ENCODE measurements at places on chromosomes 4 and X. TPM values are rescaled to one million over a fixed set of nuclear protein-coding genes. Genes with fewer than 3 reads are reported as not detected.

DDIT4L gene
- polyA plus RNA-seq, result 1.5 TPM

GRCh38 chr4:144316869-144317268, 176.4 kb upstream of the GYPA start:
- DNase-seq, result no peak

GRCh38 chr4:64781737-64782326, 372.6 kb upstream of the TECRL start:
- no peak for DNase-seq

DNA sequence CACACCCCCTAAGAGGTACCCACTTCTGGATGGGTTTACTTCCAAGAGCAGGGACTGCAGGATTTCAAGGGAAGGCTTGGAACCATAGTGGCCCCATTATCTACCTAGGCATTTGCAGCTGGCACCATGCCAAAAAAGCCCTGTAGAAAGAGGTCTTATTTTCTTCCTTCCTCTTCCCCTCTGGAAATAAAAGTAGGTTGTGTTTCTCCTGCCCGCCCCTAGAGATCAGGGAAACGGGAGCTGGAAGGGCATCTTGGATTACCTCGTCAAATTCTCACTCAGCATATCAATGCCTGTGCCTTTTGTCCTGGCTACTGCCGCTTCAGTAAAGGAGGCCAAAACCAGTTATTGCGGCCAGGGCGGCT, 1.6 kb downstream of the SCD5 start:
- DNase-seq, result no peak

DNA sequence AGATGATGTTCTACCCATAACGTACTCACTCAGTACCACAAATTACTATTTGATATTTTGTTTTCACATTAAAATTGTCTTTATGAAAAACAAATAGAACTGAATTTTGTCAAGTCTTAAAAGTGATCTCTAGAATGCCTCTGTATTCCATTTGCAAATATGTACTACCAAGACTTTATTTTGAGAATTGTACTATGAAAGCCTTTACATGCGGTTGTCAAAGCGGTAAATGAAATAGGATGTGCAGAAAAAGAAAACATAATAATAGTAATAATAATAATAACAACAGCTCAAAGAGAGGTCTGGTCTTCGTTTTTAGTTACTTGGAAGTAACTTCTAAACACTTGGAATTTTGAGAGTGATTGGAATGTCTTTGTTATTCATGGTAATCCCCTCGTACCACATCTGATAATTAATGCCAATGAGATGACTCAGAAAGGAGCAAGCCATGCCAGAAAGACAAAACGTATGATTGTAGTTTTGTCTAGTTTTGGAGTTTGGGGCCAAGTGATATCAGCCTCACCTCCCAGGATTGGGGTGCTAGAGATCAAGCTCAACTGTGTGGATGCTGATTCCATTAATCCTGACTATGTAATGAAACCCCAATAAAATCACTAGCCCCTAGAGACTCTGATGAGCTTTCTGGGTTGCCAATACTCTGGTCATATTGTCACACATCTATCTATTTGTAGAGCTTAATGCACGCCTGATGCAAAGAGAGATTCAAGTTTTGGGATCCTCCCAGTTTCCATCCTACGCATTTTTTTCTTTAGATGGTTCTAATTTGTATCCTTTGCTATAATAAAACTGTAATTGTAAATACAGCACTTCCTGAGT, 20.2 kb upstream of the CTSO start:
- no peak for DNase-seq

MAGEA10 gene
- not detected for polyA plus RNA-seq

GRCh38 chr4:25013756-25014661, 16.7 kb downstream of the LGI2 start:
- DNase-seq, result no peak

DNA sequence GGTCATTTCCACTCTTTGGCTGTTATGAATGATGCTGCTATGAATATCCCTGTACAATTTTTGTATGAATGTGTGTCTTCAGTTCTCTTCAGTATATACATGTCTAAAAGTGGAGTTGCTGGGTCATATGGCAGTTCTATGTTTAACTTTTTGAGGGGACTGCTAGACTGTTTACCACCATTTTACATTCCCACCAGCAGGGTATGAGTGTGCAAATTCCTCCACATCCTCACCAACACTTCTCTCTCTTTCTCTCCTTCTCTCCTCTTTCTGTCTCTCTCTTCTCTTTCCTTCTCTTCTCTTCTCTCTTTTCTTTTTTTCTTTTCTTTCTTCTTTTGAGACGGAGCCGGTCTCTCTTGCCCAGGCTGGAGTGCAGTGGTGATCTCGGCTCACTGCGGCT, 7.8 kb downstream of the WWC2 start:
- no peak for DNase-seq

DNA sequence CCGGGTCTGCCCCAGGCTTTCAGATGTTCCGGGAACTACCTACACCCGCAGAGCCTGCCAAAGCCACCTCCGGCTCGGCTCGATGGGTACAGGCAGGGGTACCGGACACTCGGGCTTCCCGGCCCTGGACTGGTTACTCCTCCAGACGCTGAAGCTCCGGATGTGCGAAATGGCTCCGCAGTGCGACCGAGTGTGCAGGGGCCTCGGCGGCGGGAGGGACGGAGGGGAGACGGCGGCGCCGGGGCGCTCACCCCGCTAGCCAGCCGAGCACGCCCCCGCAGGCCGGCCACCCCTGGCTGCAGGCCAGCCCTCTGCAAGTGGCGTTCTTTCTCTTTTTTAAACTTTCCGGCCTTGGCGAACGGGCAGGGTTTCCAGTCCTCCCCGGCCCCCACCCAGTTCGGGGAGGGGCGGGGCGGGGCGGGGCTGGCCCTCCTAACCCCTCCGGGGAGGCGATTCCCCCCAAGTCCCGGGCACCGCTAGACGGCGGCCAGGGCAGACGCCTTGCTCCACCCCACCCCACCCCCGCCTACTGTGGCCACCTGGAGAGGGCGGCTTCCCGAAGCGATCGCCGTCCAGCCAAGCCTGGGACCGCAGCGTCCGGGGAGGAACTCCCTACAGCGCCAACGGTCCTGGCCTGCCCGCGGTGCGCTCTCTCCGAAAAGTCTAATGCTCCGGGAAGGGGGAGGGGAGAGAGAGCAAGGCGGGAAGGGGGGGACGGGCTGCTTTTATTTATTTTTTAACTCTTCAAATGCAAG, 7.5 kb downstream of the BCOR start:
- no peak for DNase-seq

- no peak for DNase-seq
These were observed 371.8 kb downstream of the ADGRL3 start for GRCh38 chr4:61571761-61572559.

MAP7D2 gene
- polyA plus RNA-seq, result 0.33 TPM
